ENCODE measurements at places on chromosomes 12 and 14.

DNA sequence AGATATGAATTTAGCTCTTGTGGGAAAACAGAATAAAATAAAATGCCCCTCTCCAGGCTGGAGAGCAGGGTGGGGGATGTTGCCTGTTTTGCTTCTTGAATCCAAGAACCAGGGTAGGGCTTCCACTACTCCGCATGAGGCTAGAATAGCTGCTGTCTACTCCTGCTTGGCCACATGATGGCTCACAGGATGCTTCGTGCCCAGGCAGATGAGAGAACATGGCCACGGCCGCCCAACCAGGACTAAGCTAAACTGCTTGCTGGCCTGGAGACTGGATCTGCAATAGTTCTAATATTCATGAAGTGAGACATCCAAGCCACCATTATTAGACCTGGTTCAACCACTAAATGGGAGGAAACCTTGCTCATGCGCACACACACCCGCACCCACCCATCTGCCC, 122.2 kb upstream of the METAP2 start:
- DNase-seq = no peak

- no peak for DNase-seq
Measured at GRCh38 chr12:84135586-84136279, 776.9 kb downstream of the SLC6A15 start.

GRCh38 chr12:33828326-33828725, 194.0 kb upstream of the ALG10 start:
- DNase-seq = no peak

- no peak for DNase-seq
Measured at GRCh38 chr14:23600322-23600707, 21.7 kb upstream of the JPH4 start.

- DNase-seq = no peak
Measured at GRCh38 chr12:22530-23201, 43.9 kb upstream of the IQSEC3 start.

DNA sequence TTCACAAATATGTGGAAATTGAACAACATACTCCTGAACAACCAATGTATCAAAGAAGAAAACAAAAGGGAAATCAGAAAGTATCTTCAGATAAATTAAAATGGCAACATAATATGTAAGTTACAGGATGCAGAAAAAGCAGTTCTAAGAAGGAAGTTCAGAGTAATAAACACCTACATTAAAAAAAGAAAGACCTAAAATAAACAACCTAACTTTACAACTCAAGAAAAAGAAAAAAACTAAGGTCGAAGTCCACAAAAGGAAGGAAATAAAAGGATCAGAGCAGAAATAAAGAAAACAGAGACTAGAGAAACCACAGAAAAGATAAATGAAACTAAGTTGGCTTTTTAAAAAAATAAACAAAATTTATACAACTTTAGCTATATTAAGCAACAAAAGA, 59.2 kb downstream of the EGLN3 start:
- no peak for DNase-seq

- DNase-seq = peak; percentile 4
Measured at GRCh38 chr14:55731881-55732498, 152.0 kb downstream of the KTN1 start.

DNA sequence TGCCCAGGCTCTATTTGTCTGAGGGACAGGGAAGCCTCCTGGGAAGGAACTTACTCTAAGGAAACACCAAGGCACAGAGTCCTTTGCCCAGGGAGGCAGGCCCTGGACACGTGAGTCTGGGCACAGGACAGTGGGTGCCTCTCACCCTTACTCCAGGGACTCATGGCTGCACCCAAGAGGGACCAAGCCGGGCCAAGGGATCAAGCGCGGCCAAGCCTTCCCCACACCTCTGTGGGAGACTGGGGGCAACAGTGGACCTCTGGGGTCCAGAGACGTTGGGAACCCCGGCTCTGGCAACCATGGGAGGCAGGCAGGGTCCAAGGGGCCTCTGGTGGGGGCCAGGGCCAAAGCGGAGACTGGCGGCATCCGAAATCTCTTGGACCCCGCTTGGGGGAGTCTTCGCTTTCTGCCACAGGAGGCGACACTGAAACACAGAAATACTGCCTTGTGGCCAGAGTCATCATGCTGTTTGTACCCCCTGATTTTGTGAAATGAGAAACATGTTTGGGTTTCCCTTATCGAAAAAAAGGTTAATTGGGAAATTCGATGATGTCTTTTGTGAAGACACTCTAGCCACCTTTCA, 51.7 kb upstream of the BCL11B start:
- DNase-seq = no peak

DNA sequence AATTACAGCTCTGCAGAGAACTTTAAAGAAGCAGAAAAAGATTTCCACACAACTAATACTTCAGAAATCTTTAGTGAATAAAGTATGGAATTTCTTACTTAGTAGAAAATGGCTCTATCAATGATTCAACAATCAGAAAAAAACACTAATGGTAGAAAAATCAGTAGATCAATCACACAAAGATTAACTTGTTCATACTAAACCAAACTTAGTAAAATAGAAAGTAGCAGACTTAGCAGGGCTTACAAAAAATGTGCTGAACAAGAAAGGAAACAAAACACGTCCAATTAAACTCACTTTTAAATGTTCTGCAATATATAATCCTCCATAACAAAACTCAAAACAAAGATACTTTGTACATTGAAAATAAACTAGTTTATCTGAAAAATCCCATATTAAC, 38.9 kb downstream of the CEP128 start:
- DNase-seq = no peak

DNA sequence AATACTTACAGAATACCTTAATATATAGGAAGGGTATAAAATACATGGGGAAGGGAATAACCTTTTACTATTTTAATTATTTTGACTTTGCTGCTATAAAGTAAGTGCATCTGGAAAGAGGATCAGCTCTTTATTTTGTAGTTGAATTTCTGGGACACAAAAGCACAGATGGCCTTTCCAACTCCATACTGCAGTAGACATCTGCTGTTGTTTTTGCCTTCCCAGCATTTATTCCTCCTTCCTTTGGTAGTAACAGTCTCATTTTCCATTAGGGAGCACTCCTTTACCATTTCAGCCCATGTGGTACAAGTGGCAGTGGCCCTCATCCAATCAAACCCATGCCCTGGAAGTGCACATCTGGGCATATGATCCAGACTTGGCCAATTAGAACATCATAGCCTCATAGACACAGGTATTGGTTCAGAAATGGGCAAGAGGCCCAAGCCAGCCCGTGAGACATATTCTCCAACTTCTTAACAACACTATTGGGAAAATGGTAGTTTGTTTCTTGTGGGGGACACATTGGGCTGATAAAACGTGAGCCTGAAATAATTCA, 64.8 kb upstream of the YARS2 start:
- DNase-seq = no peak

DNA sequence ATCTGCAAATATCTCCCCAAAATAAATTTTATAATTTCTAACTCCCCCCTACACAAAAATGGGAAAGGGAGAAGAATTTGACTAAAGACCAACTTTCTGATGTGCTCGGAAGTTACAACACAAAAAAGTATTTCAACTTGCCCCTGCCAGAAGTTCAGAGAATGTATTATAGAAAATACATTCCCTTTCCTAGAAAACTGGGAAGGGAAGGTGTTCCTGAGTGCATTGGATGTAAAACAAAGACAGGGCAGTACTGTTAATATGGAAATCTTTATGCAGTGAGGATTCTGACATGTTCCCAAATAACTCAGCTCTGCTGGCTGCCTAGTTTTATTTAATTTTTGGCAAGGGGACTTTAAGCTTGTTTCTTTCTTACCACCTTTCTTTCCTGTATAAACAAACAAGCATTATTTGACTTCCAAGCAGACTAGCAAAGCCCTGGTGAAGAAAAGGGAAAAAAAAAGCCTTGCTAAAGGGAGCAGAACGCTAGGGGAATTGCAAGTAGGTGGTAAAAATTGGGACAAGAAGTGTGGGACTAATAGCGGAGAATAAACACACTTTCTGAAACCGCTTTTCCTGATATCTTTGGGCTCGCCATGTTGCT, 124.1 kb downstream of the STXBP6 start:
- DNase-seq = no peak

DNA sequence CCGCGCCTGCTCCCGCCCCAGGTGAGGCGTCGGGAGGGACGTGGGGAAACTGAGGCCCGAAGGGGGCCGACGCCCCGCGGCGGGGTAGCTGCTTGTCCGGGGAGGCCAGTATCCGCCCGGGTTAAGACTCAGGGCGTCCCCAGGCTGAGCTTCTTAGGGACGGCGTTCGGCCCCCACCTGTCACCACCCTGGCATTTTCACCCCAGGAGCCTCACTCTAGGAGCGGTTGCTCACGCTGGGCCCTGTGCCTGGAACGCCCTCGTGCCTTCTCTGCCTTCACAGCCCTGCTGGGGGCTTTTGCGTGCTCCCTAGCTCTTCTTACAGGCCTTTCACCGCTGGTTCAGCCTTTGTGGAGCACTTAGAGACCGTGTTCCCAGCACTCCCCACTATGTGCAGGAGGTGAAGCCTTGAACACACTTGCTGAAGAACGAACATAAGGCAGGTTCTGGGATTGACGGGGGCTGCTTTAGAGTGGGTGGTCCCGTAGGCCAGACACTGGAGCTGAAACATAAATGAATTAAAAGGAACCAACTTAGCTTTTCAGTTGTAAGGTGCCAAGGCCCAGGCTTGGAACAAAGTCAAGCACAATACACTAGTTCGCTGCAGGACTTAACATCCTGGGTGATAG, 601 bp downstream of the ZNF839 start:
- no peak for DNase-seq

DNA sequence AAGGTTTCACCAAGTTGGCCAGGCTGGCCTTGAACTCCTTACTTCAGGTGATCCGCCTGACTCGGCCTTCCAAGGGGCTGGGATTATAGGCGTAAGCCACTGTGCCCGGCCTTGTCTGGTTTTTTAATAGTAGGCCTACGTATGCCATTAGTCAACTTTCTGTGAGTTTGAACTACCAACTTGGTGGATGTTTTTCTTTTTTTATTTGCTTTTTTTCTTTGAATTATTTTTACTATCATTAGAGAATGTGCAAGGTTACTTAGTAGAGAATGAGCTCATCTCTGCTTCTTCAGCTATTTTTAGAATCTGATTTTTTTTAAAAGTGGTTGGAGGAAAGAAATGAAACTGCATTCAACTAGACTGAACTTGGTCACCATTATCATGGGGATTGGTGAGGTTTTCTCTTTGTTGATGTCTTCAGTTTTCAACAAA, 51.4 kb downstream of the HMGA2 start:
- DNase-seq = no peak

DNA sequence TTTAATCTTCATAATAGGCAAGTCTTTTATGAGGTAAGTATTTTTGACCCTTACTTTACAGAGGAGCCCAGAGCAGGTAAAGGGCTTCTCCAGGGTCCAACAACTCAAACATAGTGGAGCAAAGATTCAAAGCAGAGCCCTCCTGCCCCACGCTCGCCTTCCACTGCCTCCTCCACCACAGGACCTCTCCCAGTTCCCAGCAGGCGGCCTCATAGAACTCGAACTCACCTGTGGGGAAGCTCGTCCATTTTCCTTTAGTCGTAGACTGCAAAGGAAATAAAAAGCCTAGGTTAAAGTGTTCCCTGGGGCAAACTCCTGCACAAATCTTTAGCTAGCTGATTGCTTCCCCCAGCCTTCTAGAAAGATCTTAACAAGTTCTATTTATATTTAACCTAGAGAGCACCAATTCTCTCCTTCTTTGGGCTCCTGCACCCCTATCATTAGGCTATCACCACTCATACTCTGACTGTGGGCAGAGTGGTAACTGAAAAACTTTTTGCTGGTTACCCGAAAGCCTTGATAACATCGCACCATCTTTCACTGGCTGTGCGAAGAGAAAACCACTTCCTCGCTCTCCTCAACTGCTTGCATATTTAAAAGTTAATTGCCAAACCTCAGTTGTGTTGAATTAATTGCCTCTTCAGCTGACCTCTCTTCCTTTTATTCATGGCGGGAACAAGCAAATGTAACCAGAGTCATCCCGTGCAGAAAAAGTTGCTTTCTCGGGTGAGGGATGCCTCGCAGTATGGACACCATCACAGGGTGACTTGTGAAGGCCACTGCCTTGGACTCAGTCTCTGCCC, 299.6 kb downstream of the DPF3 start:
- peak; percentile 29 for DNase-seq

GRCh38 chr12:132580701-132581292, 29.6 kb downstream of the LRCOL1 start:
- DNase-seq = no peak

DNA sequence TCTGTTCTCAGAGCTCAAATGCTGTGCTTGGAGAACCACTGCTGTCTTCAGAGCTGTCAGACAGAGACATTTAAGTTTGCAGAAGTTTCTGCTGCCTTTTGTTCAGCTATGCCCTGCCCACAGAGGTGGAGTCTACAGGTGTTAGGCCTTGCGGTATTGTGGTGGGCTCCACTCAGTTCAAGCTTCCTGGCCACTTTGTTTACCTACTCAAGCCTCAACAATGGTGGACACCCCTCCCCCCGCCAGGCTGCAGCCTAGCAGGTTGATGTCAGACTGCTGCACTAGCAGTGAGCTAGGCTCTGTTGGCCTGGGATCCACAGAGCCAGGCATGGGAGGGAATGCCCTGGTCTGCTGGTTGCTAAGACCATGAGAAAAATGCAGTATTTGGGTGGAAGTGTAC, 323.8 kb downstream of the BCAT1 start:
- no peak for DNase-seq

DNA sequence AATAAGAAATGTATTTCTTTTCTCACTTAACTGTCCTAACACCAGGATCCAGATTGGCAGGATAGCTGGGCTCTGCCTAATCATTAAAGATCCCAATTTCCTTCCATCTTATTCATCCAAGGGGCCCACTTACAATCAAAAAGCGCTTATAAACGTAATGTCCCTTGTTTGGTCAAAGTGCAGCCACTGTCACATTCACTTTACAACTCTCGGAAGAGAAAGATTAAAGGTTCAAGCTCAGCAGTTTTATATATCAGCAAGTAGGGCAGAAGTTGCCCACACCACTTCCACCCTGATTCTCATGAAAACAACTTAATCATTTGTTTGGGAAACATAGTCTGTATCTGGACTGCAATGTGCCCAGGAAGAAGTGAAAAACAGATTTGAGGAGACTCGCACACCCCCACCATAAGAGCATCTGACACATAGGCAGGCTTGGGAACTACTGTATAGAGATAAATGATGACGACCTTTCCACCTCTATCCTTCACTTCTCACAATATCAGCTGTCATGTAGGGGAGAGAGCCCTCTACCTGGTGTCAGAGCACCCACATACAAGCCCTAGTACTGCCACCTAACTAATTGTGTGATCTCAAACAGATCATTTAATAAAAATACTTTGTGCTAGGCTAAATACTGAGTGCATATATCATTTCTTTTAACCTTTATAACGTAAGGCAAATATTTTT, 80.8 kb downstream of the CAPZA3 start:
- no peak for DNase-seq

DNA sequence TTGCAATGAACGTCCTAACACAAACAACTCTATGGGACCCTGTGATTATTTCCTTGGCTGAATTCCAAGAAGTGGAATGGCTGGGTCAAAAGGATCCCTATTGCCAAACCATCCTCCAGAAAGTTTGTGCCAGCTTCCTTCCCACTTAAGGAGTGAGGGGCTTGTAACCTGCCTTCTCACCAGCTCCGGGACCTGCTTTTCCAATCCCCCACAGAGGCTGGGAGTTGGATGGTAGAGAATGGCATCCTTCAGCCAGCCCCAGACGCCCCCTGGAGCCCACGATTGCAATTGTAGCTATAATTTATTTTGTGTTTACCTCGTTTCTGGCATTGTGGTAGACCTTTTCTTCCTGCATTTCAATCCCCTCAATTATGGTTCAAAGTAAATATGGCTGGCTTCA, 9.7 kb upstream of the ZDHHC22 start:
- no peak for DNase-seq

- DNase-seq = no peak
Measured at GRCh38 chr14:20837831-20838230, 35.2 kb upstream of the RNASE1 start.

- DNase-seq = peak; percentile 48
Measured at GRCh38 chr12:54984658-54985376, at the start of gene TESPA1. TSS of gene TESPA1 (minus strand) at chr12:54984762. CDS start at chr12:54974562, 10,200 bp downstream.
